CD4-positive, alpha-beta memory T cell (primary cell): ENCODE measurements at places on chromosomes 2 and 18.

- no peak for DNase-seq
Measured at GRCh38 chr2:163467251-163467630, 268.6 kb downstream of the FIGN start.

- DNase-seq: no peak
Measured at GRCh38 chr18:73520229-73520628, 627.4 kb downstream of the FBXO15 start.

- DNase-seq: no peak
Measured at GRCh38 chr2:136183097-136183496, 65.1 kb upstream of the CXCR4 start.

- no peak for DNase-seq
Measured at GRCh38 chr2:134269972-134270735, 16.3 kb downstream of the MGAT5 start.

- no peak for DNase-seq
Measured at GRCh38 chr2:217444932-217445331, 557.9 kb downstream of the TNS1 start.

GRCh38 chr2:15638720-15639119, 47.1 kb downstream of the DDX1 start:
- no peak for DNase-seq

GRCh38 chr2:126041391-126042047, 614.4 kb upstream of the GYPC start:
- no peak for DNase-seq

- no peak for DNase-seq
Measured at GRCh38 chr2:33680644-33681363, 81.7 kb upstream of the FAM98A start.

- DNase-seq: no peak
Measured at GRCh38 chr2:180276733-180277132, 269.6 kb upstream of the CWC22 start.

GRCh38 chr2:109017017-109017416, 28.0 kb upstream of the EDAR start:
- DNase-seq: no peak

GRCh38 chr18:61833387-61833786, 59.4 kb downstream of the RNF152 start:
- DNase-seq: peak; percentile 28

DNA sequence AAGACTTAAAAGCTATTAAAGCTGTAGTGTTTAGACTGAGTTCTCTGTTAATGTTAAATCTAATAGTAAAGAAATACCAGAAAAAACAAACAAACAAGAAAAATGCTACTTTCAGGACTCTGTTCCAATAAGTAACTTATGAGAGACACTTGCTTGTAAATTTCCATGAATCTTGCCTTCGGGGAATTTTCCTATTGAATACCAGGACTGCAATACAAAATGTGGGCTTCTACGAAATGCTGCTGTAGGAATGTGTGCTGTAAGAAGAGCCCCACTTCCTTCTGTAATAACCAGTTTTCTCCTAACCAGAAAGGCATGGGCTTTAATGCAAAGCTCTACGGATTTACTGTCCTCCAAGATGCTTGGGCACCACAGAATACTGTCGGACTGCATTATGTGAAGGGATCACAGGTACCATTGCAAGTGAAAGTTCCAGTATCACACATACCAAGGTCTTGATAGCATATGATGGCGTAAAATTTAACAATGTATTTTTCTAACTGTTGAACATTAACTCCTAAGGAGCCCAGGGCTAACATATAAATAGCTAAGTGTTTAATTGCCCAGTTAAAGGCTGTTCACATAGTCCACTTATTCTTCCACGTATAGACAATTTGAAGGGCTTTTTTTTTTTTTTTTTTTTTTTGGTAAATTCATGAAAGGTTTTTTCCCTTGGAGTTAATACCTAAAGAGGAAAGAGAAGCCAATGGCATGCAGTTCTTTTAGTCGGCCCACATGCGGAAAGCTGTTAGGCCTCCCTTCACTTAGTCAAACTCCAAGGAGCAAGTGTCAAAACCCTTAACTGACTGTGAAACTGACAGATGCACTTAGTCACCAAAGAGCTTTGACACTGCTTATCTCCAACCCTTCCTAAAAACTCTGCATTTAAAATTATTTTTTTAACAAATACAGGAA, 564.0 kb upstream of the POU3F3 start:
- DNase-seq: no peak

- no peak for DNase-seq
Measured at GRCh38 chr2:129074298-129074920, 755.7 kb upstream of the HS6ST1 start.

GRCh38 chr2:222613715-222614331, 42.1 kb downstream of the FARSB start:
- peak; percentile 23 for DNase-seq

DNA sequence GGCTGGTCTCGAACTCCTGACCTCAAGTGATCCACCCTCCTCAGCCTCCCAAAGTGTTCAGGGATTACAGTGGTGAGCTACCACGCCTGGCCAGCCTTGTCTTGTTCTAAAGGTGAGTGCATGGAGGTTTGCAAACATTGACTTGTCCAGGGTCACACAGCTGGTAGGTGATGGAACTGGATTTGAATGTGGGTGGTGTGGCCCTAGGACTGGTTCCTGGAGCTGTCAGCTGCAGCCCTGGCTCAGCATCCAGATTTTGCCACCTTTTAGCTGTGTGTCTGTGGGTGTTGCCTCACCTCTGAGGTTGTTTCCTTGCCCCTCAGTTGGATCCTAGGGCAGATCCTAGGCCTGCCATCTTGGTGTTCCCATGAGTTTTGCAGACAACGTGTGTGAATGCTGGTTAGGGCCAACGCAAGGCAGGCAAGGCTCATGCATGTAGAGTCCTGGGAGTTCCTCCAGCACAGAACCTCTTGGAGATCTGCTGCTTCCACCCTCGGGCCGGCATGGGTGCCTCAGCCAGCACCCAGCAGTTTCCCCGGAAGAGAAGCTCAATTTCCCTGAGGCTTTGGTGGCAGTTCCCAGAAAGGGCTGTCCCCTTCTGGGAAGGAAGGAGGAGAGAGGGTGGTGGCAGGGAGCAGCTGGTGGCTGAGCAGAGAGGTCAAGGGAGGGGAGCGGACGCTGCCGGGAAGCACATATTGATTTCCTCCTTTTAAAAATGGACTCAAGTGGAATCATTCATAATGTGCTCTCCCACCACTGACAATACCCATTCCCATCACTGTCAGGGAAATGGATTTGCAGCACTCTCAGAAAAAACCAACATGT, 127.6 kb upstream of the HS6ST1 start:
- no peak for DNase-seq

- no peak for DNase-seq
Measured at GRCh38 chr2:198351647-198352046, 547.3 kb downstream of the PLCL1 start.

DNA sequence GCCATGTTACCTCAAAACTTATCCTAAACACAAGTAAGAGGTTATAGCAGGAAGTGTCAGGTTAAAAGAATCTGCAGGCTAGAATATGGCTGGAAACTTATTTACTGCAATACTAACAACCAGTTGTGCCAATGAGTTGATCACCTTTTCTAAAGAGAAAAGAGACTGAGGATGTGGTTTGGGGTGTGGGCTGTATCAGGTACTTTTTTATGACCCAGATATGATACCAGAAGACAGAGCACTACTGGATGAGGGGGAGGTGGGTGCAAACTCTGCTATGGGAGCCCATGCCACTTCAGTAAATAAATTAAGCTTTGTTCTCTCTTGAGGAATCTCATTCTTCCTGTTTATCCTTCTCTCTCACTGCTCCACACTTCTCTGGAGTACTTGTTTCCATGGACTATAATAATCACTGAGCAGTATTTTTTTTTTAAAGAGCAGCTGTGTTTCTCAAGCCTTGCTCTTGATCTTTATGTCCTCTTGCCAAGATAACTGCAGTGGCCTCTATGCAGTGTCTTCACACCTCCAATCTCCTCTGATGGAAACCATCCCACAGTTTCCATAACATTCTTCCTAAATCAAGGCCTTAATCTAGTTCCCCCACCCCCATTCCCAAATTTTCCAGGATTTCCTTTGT, 51.2 kb upstream of the NOSTRIN start:
- peak; percentile 73 for DNase-seq

GRCh38 chr2:110770404-110770958, 38.1 kb downstream of the ACOXL start:
- no peak for DNase-seq

GRCh38 chr2:40218679-40219078, 233.2 kb downstream of the SLC8A1 start:
- DNase-seq: no peak

DNA sequence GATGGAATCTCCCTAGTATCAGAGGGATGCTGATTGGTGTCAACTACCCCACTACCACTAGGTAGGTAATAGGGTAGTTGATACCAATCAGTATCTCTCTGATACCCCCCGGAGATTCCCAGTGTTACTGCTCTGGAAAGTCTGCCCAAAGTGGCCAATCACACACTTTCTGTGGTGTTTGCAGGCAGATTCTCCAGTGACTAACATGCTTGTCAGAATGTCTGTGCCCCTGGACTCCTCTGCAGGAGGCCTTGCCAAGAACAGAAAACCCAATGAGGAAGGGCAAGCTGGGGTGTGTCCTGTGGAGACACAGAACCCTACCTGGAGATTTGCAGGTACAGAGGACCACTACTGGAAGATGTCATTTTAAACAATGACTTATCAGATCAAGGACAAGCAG, 135.1 kb downstream of the RIT2 start:
- DNase-seq: no peak

DNA sequence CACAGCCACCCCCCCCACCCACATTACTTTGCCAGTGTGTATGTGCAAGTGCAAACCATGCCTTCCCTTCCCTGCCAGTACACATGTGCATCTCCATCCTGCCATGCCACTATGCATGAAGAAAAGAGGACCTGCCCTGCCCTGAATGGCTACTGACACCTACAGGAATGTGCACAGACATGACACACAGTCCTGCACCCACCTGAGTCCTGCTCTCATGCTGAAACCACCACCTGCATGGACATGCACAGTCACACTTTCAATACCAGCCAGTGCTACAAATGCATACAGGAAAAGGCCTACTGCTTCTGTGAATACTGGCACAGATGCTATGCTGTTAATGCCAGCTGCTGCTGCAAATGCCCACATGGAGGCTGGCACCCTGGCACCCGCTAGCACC, 334.4 kb upstream of the DLGAP1 start:
- no peak for DNase-seq

DNA sequence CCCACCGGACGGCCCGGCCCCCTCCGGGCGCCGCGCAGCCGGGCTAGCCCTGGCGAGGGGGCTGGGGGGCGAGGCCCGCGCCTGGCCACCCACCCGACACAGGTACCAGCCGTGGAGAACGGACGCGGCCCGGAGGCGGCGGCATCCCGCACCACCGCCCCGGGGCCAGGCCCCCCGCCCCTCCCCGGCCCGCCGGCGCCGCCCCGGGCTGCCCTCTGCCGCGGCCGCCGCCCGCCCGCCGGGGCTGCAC, 405 bp downstream of the SOS1 start:
- DNase-seq: no peak

DNA sequence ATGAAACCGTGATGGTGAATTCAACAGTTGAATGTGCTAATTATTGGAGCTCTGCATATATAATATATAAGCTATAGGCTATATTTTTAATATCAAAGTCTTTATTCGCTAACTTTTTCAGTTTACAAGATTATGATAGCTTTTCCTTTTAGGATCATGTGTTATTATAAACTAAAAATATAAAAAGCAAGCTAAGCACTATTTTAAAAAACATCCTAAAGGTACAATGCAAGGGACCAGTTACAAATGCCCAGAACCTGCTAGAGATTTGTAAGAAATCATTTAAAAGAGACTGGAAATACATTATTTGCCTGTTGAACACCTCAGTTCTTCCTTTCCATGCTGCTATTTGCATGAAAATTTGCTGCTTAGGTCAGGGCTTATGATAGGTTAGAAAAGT, 43.4 kb upstream of the EHBP1 start:
- no peak for DNase-seq

DNA sequence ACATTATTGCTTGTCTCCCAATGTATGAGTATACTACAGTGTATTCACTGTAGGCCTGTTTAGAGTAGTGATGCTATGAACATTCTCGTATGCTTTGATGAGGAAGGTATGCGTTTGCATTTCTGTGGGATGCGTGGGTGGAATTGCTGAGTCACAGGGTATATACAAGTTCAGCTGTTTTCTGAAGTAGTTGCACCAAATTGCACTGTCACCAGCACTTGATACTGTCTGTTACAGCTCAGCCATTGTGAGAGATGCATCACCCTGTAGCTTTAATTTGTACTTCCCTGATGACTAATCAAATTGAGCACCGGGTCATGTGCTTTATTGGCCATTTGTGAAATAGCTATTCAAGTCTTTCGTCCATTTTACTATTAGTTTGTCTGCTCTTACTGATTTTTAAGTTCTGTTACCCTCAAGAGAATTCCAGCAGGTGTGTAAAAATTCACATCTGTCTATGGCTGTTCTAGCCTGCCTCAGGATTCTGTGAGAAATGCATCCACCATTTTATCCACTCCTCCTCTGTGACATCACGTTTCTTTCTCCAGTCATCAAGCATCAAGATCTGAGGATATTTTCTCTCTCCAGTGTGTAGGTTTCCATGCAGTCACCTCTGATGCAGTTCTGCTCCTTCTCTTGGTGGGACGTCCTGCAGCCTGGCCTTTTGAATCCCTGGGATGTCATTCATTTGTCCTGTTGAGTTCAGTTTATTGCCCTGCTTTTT, 72.5 kb downstream of the DGKD start:
- DNase-seq: no peak

DNA sequence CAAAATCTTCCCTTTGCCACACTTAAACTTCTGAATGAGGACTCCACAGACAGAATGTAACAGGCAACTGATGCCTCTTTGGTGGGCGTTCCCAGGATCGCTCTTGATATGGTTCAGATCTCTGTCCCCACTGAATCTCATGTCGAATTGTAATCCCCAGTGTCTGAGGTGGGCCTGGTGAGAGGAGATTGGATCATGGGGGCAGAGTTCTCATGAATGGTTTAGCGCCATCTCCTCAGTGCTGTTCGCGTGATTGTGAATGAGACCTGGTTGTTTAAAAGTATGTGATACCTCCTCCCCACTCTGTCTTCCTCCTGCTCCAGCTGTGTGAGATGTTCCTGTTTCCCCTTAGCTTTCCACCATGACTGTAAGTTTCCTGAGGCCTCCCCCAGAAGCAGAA, 111.1 kb upstream of the SLC66A3 start:
- no peak for DNase-seq

- DNase-seq: no peak
Measured at GRCh38 chr2:152466041-152466440, 131.1 kb downstream of the FMNL2 start.
